SK-MEL-5 (cell line): ENCODE measurements at places on chromosomes 3 and 15. TPM values are rescaled to one million over a fixed set of nuclear protein-coding genes. Genes with fewer than 3 reads are reported as not detected.

- no peak for DNase-seq
Observed at GRCh38 chr3:125267460-125267859, 54.9 kb upstream of the SLC12A8 start.

GRCh38 chr15:100988297-100988696, 69.1 kb downstream of the LRRK1 start:
- no peak for DNase-seq

DNA sequence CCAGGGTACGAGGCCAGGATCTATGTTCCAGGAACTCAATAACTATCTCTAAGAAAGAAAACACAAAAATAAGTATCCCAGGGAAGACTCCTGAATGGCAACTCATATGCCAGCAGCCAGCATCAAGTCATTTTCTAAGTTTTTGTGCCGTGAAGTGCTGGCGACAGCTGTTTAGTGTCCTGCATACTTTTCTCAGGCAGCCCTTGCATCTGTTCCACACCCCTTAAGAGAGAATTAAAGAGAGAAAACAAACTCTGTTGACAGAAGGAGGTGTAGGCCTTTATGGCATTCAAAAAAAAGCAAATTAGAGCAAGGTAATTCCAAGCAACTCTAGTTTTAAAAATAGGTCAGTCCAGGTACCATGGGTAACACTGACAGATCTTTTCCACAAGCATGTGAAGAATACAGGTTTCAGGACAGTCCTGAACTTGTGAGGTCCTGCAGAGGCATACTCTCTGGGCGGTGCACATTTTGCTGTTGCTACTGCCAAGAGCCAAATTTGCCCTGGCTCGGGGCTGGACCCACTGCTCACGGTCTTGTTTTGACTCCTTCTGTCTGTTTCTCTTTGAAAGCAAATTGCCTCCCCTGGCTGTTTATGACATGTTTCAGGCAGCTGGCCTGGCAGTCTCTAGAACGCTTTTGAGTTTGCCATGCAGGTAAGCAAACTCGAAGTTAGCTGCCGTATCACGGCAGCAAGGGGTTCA, 252.1 kb upstream of the ADAMTS9 start:
- no peak for DNase-seq

Gene SEMA3B
- total RNA-seq, result 0.85 and 0.96 TPM in 2 replicates

DNA sequence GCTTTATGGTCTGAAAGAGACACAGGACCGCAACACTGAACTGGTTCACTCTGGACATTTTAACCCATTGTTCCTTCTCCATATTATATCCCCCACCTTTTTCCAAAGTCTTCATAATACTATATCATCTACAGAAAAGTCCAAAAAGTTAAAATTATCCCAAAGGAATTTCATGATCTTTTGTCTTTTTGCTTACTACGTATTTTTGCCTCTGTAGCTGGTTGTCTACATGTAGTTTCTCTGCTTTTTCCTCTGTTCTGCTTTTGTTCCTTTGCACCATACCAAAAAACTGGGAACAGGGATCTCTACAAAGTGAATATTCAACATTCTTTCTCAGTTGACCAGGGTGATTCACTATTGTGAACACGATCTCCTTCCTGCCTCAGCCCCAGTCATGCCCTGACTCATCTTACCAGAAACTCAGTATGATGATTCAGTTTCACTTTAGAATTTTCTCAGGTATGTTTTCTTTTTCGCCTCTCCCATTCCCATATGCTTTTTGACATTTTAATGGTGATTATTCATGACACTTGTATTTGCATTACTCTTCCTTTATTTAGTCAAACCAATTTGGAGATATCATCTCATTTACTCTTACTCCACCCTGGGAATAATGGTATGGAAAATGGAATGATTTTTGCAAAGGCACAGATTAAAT, 14.5 kb downstream of the EMC4 start:
- no peak for DNase-seq
